ENCODE measurements at places on chromosomes 1 and 21.

- DNase-seq: peak; percentile 45
Observed at GRCh38 chr1:226738421-226738994, 574 bp downstream of the ITPKB start.

GRCh38 chr1:12722626-12723025 is 6.7 kb downstream of the AADACL3 start:
- no peak for DNase-seq

DNA sequence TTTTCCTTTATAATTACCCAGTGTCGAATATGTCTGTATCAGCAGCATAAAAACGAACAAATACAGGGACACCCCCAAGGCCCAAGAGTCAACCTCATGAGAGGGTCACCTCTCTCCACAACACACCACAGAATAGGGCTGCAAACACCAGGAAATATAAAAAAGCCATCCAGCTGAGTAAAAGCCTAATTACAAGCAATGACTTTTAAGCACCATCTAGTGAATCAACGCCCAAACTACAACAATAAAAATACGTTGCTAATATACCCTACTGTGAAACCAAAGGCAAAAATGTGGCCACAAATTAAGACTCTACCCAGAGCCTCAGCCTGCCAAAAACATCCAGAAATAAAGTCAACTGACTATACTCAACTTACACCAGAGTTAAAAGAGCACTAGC is 817.9 kb upstream of the NEGR1 start:
- DNase-seq: no peak

DNA sequence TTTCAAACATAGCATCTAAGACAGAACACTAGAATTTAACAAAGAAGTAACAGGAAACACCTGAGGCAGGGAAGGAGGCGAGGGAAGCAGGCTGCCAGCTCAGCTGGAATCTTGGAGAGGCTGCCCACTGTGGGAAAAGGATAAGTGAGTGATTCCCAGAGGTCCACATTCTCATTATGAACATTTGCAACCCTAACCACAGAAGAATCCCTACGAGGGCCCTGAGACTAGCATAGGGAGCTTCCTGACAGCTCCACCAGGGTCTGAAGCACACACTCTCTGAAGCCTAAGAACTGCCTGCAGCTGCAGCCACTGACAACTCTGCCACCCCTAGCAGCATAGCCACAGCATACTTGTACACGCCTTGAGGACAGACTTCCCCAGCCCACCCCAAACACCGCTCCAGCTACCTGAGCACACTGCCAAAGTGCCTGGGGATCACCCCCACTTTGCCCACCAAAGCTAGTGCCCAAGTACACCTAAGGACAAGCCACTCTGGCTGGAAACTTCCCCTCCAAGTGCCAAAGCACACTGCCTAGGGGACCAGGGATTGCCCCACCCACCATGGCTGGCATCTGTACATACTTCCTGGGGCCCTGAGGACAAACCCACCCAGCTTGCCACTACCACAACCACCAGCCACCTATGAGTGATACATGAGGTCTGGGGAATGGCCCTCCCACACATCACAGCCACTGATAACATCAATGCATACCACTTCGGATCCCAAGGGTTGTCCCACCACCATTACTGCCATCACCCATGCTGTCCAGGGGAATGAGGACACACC is 76.6 kb upstream of the GUCA2A start:
- no peak for DNase-seq

DNA sequence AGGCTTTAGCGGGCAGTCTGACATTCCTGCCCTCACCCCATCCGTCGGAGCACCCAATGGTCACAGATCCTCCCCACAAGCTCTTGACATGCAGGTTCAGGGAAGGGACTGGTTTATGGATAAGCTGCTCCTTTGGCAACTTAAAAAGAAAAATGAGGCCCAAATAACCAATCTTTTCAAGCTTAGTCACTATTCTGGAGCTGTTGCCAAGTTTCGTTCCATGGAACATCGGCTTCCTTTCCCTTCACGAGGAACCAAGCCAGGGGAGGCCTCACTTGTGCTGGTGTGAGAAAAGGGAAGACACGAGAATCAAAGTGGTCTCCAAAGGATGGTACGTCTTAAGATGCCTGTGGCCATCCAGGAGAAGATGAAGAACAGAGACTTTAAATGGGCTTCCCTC is 46.1 kb upstream of the LPAR3 start:
- DNase-seq: no peak

GRCh38 chr1:55259911-55260609 is 44.9 kb upstream of the USP24 start:
- DNase-seq: no peak

DNA sequence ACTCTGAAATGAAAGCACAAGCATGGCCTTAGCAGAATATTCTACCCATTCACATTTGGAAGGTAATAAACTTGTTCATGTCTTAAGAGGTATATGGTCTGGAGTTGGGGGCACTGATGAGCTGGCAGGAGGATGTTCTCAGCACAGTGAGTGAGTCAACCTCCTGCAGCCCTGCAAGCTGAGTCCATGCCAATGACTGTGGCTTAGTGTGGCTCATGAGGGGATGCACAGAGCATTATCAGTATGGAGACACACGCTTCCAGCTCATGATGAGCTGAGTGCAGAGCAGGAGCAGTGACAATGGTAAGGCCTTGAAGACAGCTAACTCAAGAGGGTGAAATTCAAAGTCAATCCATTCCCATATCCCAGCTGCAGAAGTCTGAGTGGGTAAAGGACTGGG is 102.3 kb downstream of the TNFSF18 start:
- DNase-seq: no peak

- no peak for DNase-seq
Observed at GRCh38 chr21:38264571-38264970, 7.8 kb downstream of the KCNJ15 start.

- no peak for DNase-seq
Observed at GRCh38 chr1:224080115-224080774, 33.7 kb upstream of the FBXO28 start.

DNA sequence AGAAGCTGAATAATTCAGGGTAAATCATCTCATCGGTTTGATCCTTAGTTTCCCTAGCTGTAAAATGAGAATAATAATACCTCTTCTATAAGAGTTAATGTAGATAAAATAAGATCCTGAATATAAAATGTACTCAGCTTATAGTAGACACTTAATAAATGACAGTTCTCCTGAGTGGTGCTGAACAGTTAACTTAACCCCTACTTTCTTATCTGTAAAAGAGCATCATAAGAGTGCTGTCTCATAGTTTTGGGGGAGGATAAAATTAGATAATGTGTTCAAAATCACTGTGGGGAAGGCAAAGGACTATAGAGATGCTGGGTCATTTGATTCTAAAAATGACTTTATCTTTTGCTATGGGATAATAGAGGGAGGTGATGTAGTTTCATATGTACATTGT is 593 bp downstream of the C8A start:
- DNase-seq: no peak

- DNase-seq: no peak
Observed at GRCh38 chr1:230113593-230114236, 46.7 kb downstream of the GALNT2 start.

- DNase-seq: no peak
Observed at GRCh38 chr1:240294566-240294965, 202.9 kb downstream of the FMN2 start.

DNA sequence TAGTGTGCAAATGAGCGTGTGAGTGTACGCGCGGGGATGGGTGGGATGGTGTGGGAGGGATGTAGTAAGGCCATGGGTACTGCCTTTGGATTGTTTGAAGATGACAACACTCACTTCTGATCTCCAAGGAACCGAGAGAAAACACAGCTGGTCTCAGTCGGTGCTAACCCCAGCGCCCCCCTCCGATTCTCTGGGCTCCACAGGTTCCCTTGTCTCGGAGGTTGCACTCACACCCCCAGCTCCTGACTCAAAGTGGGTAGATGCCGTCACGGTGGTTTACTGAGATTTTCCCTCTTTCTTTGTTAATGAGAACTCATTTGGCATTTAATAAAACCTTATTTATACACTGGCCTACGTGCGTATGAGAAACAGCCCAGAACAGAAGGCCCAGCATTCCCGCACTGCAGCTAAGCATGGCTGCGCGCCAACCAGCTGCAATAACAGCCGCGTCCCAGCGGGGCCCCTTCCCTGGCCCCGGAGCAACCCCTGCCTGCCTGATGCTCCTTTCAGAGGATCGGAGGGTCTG is 25.8 kb downstream of the ABCA4 start:
- peak; percentile 58 for DNase-seq

DNA sequence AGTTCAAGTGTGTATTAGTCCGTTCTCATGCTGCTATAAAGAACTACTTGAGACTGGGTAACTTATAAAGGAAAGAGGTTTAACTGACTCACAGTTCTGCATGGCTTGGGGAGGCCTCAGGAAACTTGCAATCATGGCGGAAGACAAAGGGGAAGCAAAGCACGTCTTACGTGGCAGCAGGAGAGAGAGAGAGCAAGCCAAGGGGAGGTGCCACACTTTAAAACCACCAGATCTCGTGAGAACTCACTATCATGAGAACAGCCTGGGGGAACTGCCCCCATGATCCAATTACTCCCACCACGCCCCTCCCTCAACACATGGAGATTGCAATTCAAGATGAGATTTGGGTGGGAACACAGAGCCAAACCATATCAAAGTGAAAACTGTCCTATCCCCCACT is 4.1 kb upstream of the MIS18A start:
- DNase-seq: no peak

DNA sequence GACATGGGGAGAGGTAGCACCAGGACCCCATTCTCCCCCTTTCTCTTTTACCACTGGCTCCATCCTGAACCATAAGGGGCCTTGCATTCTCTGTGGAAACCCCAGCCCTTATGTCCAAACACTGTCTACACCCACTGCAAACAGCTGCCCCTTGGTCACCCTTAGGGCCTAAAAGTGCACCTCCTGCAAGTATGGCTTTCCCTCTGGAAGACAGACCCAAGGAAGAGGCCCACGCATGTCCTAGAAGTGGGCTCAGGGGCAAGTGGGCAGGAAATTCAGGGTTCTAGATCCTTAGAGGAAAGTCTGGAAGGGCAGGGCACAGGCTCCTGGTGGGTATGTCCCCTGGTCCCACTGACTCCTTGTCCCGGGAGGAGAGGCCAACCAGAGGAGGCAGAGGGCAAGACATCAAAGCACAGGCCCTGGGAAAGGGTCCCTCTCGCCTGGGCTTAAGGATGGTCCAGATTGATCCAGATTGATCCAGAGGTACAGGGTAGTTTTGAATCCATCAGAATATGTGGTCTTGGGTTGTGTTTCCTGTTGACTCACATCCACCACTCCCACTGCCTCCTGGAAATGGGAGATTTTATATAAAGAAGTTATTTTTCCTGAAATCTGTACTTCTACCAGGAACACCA is 150.9 kb downstream of the GRIK3 start:
- DNase-seq: no peak

- peak; percentile 22 for DNase-seq
Observed at GRCh38 chr1:218164930-218165700, 120.0 kb upstream of the RRP15 start.

GRCh38 chr1:53754484-53755312 is 15.7 kb upstream of the GLIS1 start:
- DNase-seq: peak; percentile 39

DNA sequence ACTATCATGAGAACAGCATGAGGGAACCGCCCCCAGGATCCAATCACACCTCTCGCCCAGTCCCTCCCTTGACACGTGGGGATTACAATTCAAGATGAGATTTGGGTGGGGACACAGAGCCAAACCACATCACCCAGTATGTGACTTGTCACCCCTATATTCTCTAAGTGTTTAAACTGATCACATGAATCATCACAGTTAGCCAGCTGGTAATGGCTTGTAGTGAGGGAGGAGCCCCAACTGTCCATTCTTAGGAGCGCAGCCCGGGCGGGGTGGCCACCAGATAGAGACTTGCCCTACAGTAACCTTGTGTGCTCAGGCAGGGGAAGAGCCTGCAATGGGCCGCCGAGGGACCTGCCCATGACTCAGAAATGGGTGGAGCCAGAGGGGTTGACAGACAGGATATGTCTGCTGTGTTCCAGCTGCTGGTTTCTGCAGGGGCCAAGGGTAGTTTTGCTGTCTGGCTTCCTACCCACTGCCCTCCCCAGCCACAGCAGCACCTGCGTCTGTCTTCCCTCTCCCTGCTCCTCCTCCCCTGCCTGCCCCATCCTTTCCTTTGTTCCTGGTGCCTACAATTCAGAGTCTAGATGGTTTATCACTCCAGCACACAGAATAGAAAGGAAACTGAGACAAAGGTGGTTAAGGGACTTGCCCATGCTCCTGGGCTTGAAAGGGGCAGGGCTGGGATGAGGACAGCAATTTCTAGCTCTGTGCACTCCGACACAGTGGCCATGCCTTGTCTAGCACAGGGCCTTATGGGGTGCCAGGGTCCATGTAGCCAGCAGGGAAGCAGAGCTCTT is 9.2 kb downstream of the ABCG1 start:
- DNase-seq: no peak

DNA sequence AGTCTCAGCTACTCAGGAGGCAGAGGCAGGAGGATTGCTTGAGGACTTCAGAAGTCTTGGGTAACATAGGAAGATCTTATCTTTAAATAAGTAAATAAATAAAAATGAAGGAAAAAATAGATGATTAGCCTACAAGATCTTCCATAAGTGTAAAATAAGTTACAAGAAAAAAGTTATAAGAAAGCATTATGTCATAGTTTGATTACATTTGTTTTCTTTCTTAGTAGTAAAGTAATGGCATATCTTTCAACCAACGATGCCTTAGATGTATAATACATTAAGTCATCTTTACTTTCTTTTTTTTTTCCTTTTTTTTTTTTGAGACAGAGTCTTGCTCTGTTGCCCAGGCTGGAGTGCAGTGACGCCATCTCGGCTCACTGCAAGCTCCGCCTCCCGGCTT is 46.5 kb downstream of the SNRPE start:
- no peak for DNase-seq

DNA sequence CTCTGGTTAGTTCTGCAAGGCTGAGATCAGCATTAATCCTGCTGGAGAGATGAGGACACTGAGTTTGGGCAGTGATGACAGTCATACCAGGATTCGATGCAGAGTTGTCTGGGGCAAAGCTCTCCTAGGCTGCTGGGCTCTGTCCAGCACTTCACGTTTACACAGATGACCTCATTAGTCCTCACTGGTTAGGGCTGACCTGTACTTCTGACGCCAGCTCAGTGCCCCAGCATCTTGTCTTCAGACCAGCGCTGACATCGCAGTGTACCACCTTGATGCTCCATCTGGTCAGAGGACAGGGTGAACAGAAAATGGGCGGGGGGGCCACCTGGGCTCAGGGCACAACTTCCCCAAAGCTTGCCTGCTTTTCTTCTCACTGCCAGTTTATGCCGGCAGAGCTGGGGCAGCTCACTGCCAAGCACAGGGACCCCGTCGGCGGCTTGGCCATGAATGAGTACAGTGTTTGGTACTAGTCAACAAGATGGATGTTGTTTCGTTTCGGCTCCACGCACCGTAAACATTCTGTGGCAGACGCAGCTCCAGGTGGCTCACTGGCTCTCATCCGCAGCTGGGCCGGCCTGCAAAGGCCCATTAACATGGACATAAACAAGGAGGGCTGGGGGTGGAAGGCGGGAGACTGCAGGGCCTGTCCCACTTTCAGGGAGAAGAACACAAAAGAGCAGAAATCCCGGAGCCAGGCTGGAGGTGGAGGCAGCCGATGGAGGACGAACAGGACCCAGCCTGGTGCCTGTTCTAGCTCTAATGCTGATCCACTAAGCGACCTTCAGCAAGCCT is 118.7 kb downstream of the GLIS1 start:
- no peak for DNase-seq

Measured in frontal cortex (tissue), 4 donors.